ENCODE measurements at places on chromosomes 6 and 20.

DNA sequence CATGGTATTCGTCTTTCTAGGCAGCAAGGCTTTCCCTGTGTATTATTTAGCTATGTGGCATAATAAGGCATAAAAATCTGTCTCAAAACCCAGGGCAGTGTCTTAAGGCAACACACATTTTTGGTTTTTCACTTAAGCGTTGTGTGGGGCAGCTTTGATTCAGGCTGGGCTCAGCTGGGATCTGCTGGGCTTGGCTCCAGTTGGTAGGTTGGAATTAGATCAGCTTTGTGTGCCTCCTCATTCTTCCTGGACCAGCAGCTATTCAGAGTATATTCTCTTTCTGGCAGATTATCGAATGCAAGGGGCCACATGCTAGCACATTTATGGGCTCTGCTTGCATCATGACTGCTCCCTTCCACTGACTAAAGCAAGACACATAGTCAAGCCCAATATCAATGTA lies 487.9 kb downstream of the RFPL4B start:
- DNase-seq = no peak

DNA sequence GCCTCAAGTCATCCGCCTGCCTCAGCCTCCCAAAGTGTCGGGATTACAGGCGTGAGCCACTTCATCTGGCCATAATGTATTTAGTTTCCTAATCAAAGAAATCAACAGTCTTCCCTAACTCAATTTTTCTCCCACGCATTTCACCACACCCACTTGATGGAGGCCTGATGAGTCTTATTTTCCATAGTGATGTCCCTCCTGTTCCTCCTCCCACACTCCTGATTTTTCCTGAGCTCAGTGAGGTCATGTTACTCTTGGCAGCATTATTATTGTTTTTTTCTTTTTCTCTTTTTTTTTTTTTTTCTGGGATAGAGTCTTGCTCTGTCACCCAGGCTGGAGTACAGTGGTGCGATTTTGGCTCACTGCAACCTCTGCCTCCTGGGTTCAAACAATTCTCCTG lies 8.9 kb downstream of the ABRACL start:
- no peak for DNase-seq

DNA sequence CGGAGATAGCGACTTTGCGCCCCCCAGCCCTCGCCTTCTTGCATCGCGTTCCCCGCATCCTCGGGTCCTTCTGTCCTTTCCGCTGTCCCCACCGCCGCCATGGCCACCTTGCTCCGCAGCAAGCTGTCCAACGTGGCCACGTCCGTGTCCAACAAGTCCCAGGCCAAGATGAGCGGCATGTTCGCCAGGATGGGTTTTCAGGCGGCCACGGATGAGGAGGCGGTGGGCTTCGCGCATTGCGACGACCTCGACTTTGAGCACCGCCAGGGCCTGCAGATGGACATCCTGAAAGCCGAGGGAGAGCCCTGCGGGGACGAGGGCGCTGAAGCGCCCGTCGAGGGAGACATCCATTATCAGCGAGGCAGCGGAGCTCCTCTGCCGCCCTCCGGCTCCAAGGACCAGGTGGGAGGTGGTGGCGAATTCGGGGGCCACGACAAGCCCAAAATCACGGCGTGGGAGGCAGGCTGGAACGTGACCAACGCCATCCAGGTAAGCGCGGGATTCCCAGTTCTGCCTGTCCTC lies 401 bp downstream of the SLC32A1 start:
- no peak for DNase-seq

- DNase-seq = no peak
Measured at GRCh38 chr6:17886891-17887290, 100.5 kb downstream of the KIF13A start.

DNA sequence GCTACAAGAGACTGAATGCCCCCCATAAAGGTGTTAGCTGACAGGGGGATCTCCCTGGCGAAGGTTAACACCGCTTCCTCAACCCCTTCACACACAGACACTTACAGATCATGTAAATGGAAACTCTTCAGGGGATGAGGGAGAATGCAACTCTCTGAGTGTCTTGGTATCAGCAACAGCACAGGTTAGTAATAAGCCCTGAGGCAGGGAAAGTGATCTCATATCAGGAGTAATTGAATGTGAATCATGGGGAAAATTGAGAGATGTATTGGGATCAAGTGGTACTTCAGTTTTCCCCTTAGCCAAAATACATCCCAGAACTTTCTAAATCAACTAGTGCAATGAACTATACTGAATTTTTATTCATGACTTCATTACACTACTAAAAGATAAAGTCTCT lies 23.8 kb downstream of the OR2J3 start:
- no peak for DNase-seq

DNA sequence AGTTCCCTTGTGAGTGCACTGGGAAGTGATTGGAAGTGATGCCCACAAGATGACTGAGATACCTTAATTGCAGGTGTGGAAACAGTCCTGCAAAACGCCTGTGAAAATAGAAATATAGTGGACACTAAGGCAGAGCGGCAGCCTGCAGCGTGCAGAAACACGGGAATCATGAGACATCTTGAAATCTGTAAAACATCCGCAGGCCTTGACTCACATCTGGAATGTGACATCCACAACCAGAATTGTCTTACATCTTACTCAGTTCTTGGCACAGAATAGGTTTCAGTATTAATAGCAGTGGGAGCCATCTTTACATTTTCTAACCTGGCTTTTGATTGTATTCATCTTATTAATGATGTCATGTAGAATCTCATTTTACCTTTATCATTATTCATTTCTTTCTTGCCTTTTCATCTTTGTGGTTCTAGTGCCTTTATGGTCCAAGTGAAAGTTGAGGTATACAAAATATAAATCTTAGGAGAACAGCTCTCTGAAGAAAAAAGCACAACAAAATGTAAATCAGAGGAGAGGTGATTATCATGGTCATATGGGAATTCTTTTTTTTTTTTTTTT lies 44.6 kb downstream of the CDYL start:
- DNase-seq = no peak

- DNase-seq = no peak
Measured at GRCh38 chr6:55011034-55011433, 163.3 kb upstream of the HCRTR2 start.

- DNase-seq = no peak
Measured at GRCh38 chr20:10313701-10314100, 95.1 kb downstream of the SNAP25 start.

- no peak for DNase-seq
Measured at GRCh38 chr20:20655883-20656282, 56.6 kb downstream of the RALGAPA2 start.

GRCh38 chr6:34901930-34902329 lies 12.9 kb downstream of the ANKS1A start:
- DNase-seq = no peak

- no peak for DNase-seq
Measured at GRCh38 chr20:33859157-33859695, 48.1 kb downstream of the CHMP4B start.

- DNase-seq = no peak
Measured at GRCh38 chr20:32453467-32454163, 95.5 kb downstream of the ASXL1 start.

- DNase-seq = no peak
Measured at GRCh38 chr20:53597521-53598120, 4.0 kb upstream of the ZNF217 start.

DNA sequence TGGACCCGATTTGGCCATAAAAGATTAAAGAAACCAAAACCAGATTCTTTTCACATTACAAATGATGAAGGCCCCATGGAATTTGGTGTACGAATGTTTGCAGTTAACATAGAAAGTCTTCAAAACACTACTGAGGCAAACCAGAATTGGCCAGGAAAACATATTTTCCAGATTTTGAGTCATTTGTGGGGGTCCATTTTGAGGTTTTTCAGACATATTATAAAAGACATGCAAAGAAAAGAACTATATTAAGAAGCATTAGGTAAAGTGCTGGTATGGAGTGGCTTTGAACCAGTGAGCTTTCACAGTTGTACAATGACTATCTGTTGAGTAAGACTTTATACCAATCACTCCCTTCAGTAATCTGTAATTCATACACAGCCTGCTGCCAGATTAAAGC lies 168.9 kb upstream of the COL21A1 start:
- DNase-seq = no peak

DNA sequence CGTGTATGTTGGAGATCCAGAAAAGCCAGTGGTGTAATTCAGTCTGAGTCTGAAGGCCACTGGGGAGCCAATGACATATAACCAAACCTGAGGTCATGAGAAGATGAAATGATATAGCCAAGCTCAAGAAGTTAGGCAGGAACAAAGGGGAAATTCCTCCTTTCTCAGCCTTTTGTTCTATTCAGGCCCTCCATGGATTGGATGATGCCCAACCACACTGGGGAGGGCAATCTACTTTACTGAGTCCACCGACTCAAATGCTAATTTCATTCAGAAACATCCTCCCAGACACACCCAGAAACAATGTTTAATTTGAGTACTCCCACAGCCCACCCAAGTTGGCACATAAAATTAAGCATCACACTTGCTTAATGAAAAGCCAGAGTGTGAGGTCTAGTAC lies 183.6 kb downstream of the GJA1 start:
- no peak for DNase-seq

- no peak for DNase-seq
Measured at GRCh38 chr6:47446669-47447330, 30.8 kb upstream of the CD2AP start.

DNA sequence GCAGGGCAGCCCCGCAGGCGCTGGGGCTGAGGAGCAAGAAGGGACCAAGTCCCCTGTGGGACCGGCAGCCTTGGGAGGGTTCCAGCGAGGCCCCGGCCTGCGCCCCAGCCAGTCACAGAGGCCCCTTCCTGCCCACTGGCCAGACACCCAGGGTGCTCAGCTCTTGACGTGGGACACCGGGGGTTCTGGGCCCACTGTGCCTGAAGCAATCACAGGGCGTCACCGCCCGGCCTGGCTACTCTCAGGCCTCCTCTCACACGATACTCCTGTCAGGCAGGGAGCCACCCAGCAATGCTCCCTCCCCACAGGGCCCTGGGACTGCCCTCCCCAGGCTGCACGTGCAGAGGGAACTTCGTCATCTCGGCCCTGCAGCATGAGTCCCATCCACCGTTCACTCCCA lies 14.5 kb downstream of the TAF4 start:
- no peak for DNase-seq

DNA sequence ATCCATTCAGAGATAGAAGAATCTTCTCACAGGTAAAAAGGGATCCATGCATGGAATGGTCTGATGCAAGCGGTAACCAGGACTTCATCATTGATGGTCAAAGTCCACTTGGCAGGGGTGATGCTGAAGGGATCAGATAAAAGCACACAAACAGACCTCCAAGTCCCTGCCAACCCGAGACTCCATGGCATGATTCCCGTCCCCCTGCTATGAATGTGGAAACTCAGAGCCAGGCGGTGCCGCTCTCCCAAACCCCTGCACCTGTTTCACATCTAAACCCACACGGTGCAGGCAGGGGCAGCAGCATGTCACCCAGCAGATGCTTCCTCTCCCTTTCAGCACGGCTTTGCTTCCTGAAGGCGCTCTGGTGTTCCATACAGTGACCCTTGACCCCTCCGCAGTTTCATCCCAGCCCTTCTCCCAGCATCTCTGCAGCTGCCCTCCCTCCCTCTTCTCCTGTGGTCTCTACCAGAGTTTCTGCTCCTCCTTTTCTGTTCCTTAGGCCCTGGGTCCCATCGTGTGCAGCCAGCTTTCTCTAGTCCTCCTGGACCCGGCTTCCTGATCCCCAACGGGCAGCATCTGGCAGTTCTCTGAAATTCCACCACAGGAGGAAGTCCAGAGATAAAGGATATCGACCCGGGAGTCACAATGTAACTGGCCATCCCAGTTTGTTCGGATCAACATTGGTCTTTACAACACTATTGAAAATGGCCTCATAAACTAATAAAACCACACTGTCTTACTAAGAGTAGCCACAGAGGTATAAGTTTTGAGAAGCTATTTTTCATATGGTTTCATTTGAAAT lies 235.0 kb downstream of the TTLL2 start:
- no peak for DNase-seq

DNA sequence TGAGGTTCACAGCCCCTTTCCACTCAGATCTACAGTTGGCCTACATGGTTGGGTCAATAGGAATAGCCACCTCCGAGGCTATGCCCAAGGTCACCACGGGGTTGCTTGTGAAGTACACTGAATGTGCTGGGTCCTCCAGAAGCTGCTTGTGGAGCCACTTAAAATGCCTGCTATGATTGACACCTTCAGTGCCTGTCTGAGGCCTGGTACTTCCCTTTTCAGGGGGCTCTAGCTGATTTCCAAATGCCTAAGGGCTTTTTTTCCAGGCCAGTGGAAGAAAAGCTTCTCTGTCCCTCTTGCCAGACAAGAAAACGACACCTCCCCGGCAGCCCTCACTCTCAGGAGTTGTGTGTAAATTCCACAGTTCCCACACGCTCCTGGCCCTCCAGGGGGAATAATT lies 6.3 kb upstream of the NXT1 start:
- no peak for DNase-seq

GRCh38 chr6:27383481-27383880 lies 5.1 kb upstream of the ZNF391 start:
- DNase-seq = no peak
